ENCODE measurements at places on chromosomes 16 and 17.
A peak's percentile ranks its signal among the peaks of the same experiment; 100 is the strongest.

GRCh38 chr17:32783602-32784001 lies 93.3 kb downstream of the MYO1D start:
- DNase-seq: peak; percentile 5

DNA sequence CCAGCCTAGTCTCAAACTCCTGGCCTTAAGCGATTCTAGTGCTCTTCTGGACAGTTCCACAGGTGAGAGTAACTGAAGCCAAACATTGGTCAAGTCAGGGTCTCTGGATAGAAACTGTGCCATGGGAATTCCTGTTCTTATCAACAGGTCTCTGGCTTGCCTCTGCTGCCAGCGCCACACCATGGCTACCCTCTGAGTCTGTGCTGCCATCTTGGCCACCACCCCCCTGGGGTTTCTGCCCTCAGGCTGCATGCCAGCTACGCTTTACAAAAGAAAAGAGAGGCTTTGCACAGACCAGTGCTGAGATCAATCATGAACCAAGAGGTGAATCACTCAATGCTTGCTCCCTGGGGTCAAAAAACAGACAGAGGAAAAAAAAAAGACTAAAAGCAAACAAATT lies 24.4 kb upstream of the CREBBP start:
- no peak for DNase-seq

DNA sequence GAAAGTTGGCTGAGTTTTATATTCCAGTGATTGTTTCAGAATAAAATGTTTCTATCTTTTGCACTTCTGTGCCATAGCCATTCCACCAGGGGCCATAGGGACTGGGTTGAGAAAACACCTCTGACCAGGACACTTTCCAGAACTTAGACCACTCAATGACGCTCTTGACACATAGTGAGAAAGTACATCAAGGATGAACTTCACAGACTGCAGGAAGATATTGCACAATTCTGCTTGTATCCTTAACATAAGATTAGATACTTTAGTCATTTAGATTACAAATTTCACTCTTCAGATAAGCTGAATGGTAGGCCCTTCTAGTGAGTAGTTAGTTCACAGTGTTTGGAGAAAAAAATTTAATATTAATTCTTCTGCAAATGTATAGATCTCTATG lies 13.0 kb upstream of the MPHOSPH6 start:
- no peak for DNase-seq

DNA sequence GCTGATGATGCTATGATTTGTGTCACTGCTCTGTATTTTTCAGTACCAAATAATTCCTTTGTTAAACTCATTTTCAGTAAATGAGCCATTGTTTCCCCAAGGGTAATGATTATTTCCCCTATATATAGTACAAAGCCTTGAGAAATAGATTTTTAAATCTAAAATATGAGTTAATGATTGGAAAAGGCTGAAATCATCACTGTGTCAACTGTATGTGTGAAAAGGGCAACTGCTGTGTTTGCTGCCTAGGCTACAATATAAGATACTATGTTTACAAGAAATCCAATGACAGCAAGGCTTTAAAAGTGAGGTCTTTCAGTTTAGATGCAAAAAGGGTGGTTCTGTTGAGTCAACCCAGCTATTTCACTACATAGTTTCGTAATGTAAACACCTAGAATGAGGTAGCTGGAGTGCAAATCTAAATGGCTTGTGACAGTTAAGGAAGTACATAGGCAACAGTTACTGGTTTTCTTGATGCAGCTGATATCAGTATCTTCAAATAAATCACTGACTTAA lies 15.3 kb downstream of the NLK start:
- DNase-seq: no peak

DNA sequence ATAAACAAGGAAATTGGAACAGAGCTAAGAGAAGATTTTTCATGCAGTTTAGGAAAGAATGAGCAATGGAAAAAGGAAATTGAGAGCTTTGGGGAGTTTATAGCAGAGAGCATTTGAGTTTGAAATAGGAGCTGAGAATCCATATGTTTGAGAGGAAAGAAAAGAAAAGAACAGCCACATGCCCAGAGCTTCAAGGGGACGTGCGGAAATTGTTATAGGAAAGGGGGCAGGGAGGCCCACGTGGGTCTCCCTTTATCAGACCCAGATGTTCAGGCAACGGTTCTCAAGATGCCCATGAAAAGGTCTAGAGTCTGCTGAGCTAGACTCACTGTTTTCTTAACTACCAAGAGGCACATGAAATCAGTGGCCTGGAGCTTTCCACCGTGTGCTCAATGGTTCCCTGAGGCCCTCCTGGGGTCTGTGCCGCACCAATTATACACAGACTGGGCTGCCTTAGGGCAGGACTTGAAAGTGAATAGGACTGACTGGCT lies 31.2 kb downstream of the CHD9 start:
- DNase-seq: no peak

- no peak for DNase-seq
These were observed 841 bp downstream of the C16orf89 start for GRCh38 chr16:5064915-5065314.

GRCh38 chr17:37605813-37606505 lies 3.3 kb downstream of the SYNRG start:
- no peak for DNase-seq

DNA sequence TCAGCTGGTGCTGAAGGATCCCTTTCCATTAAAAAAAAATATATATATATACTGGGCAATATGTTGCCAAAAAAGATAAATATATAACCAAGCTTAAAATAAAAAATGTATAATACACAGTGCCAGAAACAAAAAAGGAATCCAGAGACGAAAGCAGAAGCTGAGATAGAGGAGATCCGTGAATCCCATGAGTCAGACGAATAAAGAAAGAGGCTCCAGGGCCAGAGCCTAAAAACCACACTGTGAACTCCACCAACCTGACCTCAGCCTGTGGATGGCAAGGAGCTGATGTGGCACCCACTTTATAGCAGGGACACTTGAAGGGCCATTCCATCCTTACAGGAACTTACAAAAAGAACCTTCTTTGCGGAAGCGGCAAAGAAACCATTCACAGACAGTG lies 34.8 kb downstream of the PITPNM3 start:
- DNase-seq: no peak

- DNase-seq: no peak
These were observed 37.0 kb downstream of the CUEDC1 start for GRCh38 chr17:57918017-57918895.

DNA sequence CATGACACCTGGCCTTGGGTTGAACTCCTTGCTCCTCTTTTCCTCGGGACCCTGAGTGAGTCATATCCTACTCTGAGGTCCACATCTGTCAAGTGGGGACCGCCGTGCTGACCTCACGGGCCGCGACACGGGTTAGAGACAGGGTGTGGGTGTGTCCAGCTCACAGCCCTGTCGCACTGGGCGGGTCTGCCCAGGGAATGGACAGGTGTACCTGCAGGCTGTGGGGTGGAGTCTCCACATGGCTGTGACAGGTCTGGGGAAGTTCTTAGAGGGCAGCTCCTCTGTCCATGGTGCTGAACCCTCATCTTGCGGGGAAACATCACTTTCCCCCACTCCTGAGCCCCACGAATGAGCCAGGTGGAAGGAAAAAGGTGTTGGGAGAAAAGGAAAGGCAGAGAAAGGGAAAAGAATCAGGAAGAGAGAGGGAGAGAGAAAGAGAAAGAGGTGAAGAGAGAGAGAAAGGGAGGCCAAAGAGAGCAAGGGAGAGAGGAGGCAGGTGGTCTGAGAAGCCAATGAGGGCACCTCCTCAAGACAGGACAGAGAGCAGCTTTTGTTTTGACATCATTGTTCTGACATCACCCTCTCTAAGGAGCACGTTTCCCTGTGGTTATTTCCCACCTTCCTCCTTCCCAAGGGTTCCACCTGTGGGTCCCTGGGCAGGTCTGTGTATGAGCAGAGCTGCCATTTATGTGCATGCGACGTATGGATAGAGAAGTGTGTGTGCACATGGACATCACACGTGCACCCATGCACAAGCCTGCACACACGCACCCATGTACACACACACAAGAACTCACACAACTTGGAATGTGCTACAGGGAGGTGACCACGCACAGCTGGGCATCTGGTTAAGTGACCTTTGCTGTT lies 32.6 kb upstream of the CBFA2T3 start:
- DNase-seq: no peak

- DNase-seq: no peak
These were observed 3.5 kb upstream of the TLCD3A start for GRCh38 chr17:728911-729310.

- DNase-seq: no peak
These were observed 392.4 kb upstream of the GOT2 start for GRCh38 chr16:59126486-59126885.

DNA sequence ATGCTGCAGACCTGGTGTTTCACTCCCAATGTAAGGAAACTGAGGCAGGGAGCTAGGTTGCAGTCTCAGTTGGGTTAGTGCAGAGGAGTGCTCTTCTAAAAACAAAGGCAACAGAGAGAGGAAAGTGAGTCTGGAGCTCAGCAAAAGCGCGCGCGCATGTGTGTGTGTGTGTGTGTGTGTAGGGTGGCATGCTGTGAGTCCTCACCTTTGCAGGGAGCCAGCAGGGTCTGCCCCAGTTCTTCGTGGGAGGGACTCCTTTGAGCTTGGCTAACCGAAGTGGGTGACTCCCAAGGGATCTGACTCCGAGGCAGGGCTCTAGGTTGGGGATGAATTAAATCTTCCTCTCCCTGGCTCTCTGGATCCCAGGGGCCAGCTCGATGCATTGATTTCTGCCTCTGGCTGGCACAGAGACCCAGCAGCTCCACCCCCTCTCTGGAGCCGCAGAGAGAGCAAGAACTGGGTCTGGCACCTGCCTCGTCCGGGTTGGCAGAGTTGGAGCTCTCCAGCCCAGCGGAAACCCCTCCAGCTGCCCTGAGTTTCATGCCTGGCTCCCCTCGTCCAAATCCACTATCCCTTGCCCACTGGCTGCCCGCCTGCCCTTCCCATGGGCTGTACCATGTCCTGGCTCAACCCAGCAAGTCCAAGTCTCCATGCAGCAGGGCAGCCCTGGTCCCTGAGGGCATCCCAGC lies 1.3 kb upstream of the BTBD17 start:
- DNase-seq: no peak

DNA sequence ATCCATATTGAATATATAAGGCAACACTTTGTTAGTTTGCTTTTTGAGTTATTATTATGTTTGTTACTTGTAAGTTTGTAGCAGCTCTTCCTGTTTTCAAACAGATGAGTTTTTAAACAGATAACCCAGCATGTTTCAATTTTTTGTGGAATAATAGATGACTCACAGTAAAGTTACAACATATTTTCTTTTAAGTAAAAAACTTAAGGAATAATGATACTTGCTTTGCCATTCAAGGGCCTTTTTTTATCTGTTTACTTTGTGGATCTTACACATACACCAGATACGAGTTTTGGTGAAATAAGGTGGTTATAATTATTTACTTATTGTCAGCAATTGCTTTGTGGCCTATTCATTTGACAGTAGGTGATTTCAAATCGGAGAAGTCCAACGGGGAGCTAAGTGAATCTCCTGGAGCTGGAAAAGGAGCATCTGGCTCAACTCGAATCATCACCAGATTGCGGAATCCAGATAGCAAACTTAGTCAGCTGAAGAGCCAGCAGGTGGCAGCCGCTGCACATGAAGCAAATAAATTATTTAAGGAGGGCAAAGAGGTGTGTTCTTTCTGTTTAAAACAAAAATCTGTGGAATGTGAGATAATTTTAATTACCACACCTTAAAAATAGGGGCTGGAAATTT lies 66.3 kb downstream of the BPTF start:
- DNase-seq: no peak

- no peak for DNase-seq
These were observed 42.7 kb downstream of the TIMM22 start for GRCh38 chr17:1039511-1040215.

DNA sequence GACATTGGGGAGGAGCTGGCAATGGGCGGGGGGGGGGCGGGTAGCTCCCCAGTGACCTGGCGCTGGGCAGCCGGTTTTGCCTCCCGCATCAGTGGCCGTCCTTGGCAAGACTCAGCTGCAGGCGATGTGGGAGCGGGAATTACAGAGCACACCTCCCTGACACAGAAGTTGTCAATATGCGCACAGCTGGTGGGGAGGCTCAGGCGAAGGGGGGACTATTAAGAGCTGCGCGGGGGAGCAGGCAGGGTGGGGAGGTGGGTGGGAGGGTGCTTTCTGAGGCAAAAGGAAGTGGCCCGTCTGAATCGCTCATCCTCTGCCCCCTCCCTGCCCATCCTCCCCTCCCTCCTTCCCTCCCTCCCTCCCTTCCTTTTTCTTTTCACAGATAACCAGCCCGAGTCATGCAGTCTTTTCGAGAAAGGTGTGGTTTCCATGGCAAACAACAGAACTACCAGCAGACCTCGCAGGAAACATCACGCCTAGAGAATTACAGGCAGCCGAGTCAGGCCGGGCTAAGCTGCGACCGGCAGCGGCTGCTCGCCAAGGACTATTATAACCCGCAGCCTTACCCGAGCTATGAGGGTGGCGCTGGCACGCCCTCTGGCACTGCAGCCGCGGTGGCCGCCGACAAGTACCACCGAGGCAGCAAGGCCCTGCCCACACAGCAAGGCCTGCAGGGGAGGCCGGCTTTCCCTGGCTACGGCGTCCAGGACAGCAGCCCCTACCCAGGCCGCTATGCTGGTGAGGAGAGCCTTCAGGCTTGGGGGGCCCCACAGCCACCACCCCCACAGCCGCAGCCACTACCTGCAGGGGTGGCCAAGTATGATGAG lies 44.0 kb downstream of the SREBF1 start:
- DNase-seq: no peak

- peak; percentile 16 for DNase-seq
These were observed 80.4 kb downstream of the EFCAB5 start for GRCh38 chr17:30021708-30022317.

DNA sequence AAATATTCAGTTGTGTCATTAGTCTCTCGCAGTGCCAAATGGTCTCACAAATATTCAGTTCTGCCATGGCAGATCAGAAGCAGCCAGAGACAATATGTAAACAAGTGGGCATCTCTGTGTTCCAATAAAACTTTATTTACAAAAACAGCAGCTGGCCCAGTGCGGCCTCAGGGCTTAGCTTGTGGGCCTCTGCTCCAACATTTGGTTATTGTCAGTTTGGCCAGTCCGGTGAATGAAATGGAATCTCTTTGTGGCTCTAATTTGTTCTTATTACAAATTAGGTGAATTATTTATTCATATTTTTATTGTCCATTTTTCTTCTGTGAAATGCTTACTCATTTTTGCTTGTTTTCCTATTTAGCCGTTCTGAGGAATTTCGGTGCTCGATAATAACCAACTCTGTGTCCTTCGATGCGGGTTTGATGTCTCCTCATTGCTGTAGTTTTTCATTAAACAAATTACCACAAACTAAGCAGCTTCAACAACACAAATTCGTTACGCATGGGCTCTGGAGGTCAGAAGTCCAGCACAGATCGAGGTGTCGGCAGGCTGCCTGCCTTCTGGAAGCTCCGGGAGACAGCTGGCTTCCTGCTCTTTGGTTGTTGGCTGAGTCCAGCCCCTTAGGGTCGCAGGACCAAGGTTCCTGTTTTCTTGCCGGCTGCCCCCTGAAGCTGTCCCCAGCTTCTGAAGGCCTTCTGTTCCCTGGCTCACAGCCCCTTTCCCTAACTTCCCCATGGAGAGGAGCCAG lies 4.1 kb upstream of the SLC38A10 start:
- DNase-seq: no peak
